ENCODE measurements at places on chromosomes 16 and 17.

DNA sequence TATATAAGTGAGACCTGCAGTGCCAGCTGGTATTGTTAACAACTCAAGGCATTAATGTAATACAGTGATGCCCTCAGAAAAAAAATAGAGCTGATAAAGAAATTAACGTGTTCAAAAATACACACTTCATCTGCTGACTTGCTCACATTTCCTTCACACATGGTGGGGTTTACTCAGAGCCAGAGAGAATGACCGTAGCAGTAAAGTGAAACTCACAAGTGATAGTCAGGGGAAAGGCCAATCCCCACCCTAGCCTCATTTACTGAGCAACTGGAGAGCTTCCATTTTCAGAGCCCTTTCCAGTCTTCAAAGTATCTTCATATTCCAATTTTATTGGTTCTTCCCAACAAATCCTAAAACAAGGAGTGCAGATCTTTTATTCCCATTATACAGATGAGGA lies 74.0 kb upstream of the HLF start:
- DNase-seq: no peak

DNA sequence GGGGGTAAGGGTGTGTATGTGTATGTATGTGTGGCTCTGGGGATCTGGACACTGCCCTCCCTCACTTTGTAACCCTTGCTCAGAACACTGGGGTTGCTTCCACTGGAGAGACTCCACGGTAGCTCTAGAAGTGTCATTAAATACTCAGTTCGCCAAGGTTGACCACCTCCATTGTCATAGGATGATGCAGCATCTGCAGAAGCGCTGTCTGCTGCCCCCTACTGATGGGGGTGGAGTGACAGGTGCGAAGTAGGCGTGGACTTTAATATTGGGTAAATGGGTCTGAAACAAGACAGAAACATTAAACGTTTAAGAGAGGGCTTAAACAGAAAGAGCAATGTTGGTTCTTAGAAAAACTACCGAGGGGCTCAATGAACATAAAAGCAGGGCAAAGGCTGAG lies 35.5 kb upstream of the STAC2 start:
- peak; percentile 43 for DNase-seq

DNA sequence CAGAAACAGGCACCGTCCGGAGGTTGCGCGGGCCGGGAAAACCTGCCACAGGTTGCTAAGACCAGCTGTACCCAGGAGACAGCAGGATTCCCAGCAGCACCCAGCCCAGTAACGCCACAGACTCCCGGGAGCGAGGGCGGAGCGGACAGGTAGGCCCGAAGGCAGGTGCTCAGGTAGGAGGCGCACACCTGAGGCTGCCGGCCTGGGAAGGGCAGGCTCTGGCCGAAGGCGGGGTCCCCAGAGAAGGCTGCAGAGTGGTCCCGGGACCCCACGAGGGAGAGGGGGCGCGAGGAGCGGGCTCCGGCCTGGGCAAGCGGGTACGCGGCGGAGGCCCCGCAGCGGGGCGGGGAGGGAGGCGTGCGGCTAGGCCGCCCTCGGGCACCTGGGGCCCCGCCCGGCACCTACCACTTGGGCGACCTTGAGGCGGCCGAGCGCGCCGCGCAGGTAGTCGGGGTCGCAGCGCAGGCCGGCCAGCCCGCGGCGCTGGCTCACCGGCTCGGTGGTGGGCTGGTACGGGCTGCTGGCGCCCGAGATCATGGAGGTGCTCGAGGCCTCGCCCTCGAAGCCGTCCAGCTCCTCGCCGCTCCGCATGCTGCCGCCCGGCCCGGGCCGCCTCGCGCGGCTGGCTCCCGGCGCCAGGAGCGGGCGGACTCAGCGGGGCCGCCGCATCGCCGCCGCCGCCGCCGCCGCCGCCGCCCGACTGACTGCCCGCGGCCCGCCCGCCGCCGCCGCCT lies 441 bp downstream of the CMTM4 start:
- peak; percentile 19 for DNase-seq

- DNase-seq: no peak
Observed at GRCh38 chr17:77496831-77497577, 356.2 kb downstream of the SEC14L1 start.

DNA sequence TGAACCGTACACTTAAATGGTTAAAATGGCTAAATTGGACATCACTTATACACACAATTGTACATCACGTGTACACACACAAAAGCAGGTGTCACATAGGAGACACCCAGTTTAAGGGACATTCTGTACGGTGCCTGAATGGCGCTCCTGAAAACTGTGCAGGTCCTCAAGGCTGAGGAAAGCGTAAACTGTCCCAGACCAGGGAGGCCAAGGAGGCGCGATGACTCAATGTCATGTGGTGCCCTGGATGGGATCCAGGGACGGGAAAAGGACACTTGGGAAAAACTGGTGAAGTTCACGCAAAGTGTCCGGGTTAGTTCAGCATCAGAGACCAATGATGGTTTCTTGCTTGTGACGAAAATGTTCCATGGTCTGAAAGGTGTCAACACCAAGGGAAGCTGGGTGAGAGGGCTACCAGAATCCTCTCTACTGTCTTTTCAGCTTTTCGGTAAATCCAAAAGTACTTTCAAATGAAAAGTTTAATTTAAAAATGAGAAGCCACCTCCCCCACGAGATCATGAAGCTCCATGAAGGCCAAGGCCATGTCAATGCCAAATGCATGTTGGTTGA lies 112.2 kb downstream of the CMIP start:
- no peak for DNase-seq

DNA sequence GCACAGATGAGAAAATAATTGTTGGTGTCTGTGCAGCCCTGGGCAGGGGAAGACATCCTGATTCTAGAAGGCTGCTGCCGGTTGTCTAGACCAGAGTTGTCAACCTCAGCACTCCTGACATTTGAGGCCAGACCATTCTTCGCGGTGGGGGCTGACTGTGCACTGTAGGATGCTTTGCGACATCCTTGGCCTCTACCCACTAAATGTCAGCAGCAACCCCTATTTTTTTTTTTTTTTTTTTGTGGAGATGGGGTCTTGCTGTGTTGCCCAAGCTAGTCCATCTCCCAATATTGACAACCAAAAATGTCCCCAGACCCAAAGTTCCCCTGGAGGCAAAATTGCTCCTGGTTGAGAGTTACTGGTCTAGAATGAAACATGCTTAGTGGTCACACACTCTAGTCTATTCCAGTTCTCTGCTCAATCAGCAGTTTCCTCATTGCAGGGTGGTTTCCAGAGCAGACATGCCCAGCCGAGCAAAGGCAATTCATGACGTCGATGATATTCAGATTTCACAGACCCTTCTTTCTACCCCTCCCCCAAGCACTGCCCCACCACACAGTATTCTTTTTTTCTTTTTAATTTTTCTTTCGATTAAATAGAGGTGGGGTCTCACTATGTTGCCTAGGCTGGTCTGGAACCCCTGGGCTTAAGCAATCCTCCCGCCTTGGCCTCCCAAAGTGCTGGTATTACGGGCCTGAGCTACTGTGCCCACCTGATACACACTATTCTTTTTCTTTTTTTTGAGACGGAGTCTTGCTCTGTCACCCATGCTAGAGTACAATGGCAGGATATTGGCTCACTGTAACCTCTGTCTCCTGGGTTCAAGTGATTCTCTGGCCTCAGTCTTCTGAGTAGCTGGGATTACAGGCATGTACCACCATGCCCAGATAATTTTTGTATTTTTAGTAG lies 9.0 kb downstream of the C17orf99 start:
- DNase-seq: peak; percentile 46

DNA sequence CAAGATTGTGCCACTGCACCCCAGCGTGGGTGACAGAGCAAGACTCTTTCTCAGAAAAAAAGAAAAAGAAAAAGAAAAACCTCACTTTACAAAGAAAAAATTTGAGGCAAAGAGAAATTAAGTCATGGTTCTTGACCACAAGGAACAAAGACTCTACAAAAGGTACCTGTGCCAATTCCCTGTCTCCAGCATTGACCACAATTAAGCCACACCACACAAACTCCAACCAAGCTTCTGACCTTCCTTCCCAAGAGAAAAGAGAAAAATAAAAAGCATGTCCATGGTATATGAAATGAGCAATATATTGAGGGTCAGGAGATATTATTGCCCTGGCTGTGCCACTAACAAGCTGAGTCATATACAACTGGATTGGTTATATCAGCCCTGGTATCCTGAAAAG lies 146.3 kb upstream of the NOG start:
- DNase-seq: no peak

DNA sequence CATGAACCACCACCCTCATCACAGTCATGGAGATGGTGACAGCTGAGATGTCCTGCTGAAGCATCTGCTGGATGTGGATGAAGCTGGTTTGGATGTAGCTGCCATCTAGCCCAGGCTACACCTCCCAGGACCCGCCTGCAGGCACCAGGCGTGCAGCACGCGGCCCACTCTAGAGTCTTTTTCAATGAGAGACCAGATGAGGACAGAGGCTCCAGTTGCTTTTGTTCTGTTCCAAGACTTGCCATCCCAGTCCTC lies 102.1 kb downstream of the ZNF778 start:
- DNase-seq: no peak

DNA sequence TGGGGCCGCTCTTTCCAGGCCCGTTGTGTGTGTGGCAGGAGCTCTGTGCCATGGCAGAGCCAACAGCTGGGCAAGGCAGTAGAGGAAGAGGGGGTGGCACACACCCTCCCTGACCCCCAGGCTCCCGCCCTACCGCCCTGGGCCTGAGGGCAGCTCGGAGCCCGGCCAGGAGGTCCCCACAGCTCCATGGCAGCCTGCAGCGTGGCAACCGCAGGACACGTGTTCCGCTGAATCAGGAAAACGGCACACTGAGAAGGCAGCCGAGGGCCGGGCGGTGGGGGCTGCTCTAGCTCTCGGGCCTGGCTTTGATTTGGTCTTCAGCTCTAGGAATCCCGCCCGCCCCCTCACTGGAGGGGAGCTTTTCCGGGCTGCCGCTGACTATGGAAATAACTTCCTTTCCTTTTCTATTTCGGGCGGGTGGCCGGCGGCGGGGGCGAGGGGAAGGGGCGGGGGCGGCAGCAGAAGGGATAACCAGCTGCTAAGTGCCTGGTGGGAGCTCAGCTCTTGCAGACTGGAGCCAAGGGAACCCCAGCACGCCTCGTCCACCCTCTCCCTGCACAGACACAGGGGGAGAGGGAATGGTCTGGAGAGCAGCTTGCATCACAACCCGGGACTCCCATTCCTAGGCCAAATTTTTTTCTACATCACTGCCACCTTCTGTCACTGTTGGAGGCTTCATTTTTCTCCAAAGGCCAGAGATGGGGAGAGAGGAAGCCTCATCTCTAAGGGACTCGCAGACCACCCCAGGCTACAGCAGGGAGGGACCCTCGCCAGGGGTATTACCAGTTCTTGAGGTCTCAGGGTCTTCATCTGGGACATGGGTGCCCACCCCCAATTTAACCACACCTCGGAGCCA lies 24.8 kb upstream of the MRPS23 start:
- DNase-seq: peak; percentile 7

GRCh38 chr16:47037746-47038458 lies 64.4 kb upstream of the DNAJA2 start:
- peak; percentile 95 for DNase-seq

GRCh38 chr17:15929941-15930340 lies 15.0 kb upstream of the ADORA2B start:
- no peak for DNase-seq

DNA sequence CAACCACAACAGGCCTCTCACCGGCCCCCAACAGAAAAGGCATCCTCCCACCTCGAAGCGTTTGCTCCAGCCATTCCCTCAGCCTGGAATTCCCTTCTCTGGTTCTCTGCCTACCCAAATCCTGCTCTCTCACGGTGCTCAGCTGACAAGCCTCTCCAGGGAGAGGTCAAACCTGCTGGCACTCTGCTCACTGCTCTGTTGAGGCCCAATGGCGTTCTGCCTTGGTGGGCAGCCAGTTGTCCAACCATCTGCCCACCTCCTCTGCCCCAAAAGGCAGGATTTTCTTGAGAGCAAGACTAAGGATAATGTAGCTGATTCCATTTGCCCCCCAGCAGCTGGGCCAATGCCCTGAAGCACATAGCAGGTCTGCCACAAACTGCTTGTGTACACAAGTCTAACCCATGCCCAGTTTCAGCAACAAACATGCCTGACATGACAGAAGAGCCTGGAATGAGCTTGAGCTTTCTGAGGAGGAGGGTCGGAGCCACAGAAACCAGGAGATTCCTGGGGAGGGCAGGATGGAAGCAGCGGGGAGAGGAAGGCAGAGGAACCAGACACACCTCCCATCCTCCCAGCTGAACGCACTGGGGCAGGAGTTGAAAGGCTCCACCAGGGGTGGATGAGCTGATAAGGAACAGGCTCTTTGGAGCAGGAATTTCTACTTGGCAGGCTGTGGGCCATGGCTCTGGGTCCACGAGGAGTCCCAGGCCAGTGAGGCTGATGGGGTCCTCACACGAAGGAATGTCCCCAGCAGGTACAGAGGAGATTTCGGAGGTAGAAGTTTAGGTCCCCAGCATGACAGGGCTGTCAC lies 23.9 kb downstream of the ARHGAP27 start:
- no peak for DNase-seq

- peak; percentile 53 for DNase-seq
Observed at GRCh38 chr17:57956291-57957119, 1.3 kb upstream of the CUEDC1 start.

GRCh38 chr16:25108054-25108453 lies 3.5 kb upstream of the LCMT1 start:
- peak; percentile 51 for DNase-seq

All from activated CD4-positive, alpha-beta T cell treated with anti-CD3 and anti-CD28 coated beads, Interleukin-2, Interleukin-6, amounts not matched to agents 100 ng/mL and 50 ng/mL, durations not matched to agents 16 hours and 8 hours (primary cell).